ENCODE measurements at places on chromosomes 5 and 9. TPM values are rescaled to one million over a fixed set of nuclear protein-coding genes. Genes with fewer than 3 reads are reported as not detected.

The MEF2C gene
- 372 TPM for polyA plus RNA-seq

The HAND1 gene
- polyA plus RNA-seq: not detected

The CPLANE1 gene
- polyA plus RNA-seq: 10.0 TPM

The MEGF10 gene
- polyA plus RNA-seq: 0.55 TPM

The CNTFR gene
- polyA plus RNA-seq: 0.66 TPM

The LVRN gene
- polyA plus RNA-seq: not detected

The PCYOX1L gene
- polyA plus RNA-seq: 18.3 TPM

The PCDHA13 gene
- polyA plus RNA-seq: 31.9 TPM

The FUT7 gene
- polyA plus RNA-seq: not detected

Measured in Purkinje cell (primary cell).